ENCODE measurements at places on chromosomes 4 and X.

DNA sequence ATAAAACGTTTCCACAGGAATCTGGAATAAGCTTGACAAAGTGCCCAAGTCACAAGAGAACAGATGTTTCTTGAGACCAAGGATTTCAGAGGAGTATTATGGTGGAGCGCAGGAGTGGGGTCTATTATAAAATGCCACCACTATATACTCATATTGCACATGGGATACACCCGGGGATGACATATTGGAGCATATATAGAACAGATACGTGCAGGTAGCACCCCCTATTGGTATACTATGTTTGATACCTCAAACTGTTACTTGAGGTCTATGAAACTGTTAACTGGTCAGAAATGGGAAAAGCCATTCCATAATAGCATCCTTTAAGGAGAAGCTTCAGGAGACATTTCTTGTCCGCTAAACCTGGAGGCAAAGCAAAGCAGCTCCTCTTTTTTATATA, 86.0 kb downstream of the PCYT1B start:
- DNase-seq = no peak

GRCh38 chr4:26701786-26702227, 117.9 kb downstream of the TBC1D19 start:
- DNase-seq = peak; percentile 28

GRCh38 chr4:108291137-108291536, 122.4 kb upstream of the LEF1 start:
- no peak for DNase-seq

DNA sequence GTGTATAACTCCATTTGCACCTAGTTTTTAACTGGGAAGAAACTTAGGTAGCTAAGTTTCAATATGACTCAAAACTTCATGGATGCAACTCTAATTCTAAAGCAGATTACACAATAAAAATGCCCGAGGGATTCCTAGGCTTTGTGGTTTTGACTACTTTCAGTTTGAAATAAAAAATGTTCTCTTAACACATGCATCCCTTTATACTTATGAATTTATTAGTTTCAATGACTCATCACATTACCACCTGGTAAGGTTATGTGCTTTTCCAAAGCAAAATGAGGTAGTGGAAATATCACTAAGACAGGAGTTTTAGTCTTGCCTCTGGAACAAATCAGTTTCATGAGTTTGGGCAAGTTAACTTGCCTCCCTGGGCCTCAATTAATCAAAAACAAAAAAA, 125.5 kb downstream of the OPHN1 start:
- DNase-seq = peak; percentile 62

DNA sequence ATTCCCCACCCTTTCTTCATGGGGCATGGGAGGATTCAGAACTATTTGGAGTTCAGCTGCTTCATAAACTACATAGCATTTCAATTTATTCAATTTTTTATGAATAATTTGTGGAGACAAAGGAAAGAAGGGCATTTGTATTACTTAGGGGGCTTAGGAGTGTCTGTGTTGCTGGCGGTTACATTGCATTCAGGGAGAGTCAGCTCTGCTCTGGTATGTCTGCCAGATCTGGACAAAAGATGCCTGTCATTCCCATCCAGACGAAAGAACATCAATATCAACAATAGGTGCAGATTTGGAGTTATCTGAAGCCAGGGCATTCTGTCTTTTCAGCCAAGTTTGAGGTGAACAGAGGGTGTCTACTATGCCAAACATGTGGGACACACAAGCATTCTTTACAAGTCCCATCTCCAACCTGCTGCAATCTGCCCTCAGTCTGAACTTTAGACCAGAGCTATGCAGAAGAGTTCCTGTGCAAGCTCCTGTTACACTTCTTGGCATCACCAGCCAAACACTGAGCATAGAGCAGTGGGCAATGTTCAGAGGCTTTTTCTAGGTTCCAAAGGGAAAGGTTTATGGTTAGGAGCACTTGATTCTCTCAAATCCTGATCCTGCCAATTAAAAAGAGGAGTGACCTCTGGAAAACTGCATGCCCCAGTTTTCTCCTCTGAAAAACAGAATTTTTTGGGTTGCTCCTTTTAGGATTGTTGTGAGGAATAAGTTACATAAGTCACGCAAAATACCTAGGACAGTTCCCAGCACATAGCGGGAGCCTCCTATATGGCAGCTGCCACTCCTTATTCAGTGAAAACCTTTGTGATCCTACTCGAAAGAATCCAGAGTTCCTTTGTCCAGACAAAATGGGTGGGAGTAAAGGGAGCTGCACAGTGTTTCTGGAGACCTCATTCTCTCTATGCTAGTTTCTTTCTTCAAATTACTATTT, 719.5 kb upstream of the SLIT2 start:
- DNase-seq = no peak

GRCh38 chr4:108008721-108009120, 19.0 kb downstream of the HADH start:
- peak; percentile 42 for DNase-seq

DNA sequence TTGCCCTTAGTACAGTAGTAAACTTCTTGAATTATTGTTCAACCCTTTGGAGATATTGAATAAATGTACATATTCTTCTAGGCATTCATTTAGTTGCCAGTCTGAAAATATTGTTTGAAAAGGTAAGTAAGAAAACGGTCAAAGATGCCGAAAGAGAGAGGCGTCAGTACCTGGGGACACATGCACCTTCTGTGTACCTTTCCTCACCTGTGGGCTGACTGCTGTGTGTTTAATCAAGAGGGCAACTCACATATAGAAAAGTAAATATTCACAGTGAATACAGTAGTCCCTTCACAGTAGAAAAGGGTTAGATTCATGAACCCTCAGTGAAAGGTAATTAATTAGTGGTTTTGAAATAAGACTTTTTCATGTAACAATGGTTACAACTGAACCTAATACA, 6.9 kb downstream of the ANXA10 start:
- DNase-seq = no peak

GRCh38 chrX:97609357-97609756, 725.6 kb downstream of the RPA4 start:
- no peak for DNase-seq

DNA sequence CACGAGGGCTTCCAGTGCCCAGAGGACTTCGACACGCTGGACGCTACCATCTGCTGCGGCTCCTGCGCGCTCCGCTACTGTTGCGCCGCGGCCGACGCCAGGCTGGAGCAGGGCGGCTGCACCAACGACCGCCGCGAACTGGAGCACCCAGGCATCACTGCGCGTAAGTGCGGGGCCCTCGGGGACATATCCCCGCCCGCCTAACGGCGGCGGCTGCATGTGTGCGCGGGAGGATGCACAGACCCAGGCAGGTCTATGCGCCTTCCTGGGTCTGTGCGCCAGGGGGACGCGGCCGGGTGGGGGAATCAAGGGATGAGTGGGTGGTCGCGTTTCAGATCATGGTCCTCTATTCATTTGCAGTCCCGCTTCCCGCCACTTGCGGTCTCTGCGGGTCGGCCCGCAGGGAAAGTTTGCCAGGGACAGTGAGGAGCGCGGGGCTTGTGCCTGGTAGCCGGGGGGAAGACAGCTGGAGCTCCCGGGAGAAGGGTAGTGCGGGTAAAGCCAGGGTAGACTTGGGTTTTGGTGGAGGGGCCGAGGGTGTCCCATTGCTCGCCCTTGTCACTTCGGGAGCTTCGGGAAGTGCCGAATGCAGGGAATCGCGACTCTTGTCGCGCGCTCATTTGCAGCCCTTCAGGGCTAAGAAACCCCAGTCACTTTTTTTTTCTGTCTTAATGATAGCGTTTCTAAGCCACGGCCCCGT, 1.0 kb downstream of the SHISA3 start:
- no peak for DNase-seq

DNA sequence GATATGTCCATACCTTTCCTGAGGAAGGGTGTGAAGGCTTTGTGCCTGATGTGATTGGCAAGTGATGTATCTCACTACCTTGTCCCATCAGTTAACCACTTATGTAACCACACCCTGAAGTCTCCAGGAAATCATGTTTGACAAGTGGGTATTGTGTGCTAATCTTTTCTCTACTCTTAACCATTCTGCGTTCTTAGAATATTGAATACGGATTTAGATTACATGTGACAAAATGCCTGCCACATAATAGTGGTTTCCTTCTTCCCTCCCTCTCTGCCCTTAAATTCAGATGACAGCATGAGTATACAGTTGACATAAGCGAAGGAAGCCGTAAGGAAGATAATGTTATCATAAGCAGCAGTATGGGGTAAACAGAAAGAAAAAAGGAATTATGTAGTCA, 108.4 kb downstream of the KLHL8 start:
- DNase-seq = no peak

DNA sequence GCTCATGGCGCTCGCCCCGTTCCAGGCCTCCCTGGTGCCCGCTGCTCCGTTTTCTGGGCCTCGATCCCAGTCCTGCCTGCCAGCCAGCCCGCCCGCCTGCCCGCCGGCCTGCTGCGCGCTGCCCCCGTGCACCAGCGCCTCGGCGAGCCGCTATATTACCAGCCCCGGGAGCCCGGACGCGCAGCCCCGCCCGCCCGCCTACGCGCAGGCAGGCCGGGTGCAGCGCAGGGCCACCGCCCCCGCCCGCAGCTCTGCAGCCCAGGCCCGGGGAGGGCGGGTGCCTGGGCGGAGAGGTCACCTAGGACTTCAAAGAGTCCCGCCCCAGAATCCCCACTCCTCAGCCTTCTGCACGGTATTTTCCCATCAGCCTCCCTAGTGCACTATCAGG, at the start of gene MAOB:
TSS of gene MAOB (minus strand) at position 157 of the 388 bp plus-strand sequence. CDS start at position 6, 151 bp downstream.
- DNase-seq = no peak

DNA sequence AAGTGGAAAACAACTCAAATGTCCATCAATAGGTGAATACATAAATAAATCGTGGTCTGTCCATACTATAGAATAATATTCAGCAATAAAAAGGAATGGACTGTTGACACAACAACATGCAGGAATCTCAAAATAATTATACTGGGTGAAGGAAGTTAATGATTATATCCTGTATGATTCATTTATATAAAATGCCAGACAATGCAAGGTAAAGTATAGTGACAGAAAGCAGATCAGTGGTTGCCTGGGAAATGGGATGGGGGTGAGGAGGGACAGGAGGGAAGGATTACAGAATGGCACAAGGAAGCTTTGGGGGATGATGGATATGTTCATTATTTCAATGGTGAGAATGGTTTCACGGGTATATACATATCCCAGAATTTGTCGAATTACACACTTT, 12.3 kb downstream of the PYURF start:
- no peak for DNase-seq

DNA sequence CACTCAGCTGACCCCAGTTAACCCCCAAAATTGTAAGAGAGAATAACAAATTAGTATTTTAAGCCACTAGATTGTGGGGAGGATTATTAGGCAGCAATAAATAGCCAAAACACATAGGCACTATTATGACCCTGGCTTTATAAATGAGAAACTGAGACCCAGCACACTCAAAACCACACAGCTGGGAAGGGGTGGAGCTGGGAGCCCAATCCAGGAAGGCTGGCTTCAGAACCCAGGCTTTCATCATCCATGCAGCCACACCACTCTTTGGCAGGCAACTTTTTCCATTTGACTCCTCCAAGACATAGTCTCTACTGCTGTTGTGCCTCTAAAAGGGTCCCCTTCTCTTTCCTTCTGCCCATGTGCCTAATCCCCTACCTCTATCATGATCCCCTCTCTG, 253.8 kb downstream of the DHX15 start:
- peak; percentile 48 for DNase-seq

DNA sequence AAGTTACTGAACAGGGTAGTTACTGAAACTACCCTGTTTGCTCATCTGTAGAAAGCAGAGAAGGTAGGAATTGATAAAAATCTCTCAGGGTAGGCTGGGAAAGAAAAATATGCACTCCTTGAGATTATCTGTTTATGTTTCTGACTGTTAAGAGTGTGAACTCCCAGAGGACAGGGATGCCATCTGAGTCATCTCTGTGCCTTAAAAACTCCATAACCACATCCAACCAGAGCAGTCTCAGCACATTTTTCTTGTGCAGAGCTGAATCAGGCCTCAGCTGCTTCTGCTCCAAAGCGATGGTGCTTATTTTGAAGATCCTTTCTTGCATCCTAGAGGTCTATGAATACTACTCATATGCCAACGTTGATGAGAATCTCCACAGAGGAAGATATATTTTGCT, 9.9 kb downstream of the CENPVL3 start:
- DNase-seq = peak; percentile 47

DNA sequence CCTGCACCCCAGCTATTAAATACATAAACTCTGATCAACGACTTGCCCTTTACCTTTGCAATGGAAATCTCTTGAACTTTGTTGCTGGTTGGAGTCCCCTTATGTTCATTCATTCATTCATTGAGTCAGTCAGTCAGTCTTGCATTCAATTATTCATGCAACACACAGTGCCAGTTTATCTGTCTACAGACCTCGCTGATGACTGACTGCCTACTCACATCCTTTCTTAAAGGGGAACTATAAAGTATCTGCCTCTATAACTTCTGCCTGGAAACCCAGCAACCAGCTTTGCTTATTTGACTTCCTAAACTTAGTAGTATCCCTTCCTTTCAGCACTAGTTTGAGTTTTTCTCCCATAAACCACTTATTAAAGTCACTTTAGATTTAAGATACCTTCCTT, 620.8 kb upstream of the ADGRL3 start:
- DNase-seq = peak; percentile 6

- DNase-seq = no peak
These were observed 62.5 kb upstream of the HOPX start for GRCh38 chr4:56743550-56743949.

- no peak for DNase-seq
These were observed 6.4 kb downstream of the LAMTOR3 start for GRCh38 chr4:99887837-99888236.

GRCh38 chr4:140755774-140756318, 339 bp downstream of the TBC1D9 start:
- peak; percentile 25 for DNase-seq

GRCh38 chr4:88219099-88219498, 60.7 kb upstream of the ABCG2 start:
- DNase-seq = peak; percentile 28

GRCh38 chr4:89586318-89586717, 250.6 kb downstream of the SNCA start:
- no peak for DNase-seq

- no peak for DNase-seq
These were observed 108.4 kb downstream of the ARSJ start for GRCh38 chr4:113871080-113871479.

DNA sequence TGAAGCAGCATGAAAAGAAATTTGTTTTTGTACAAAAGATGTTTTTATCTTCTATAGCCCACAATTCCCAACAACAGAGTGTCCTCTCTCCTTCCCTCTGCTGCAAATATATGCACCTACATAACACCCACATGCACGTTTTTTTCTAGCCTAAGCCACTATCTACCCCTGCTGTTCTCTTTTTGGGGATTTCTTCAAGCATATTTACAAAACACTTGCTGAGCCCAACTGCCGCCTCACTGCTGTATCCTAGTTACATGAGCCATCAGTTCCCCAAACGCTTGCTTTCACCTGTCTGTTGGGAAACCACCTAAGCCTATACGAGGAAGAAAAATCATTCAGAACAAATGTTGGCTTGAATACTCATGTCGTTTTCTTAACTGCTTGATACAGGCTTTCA, 127.2 kb downstream of the CHRNA9 start:
- DNase-seq = no peak

DNA sequence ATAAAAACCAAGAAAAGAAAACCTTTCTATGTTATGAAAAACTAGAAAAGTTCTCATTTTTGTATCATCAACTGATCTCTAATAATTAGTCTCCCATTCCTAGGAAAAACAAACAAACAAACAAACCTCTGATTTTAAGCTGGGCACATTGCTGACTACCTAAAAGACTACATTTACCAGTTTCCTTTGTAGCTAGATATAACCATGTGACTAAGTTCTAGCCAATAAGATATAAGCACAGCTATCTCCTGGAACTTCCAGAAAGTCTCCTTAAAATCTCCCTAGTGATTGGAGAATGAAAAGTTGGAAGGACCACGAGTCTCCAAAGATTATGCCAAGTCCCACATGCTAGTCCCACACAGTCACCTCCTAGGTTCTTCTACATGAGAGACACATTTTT, 108.9 kb downstream of the NR3C2 start:
- DNase-seq = no peak

GRCh38 chr4:181431006-181431405, 812.2 kb upstream of the TENM3 start:
- DNase-seq = no peak

Data from stromal cell of bone marrow (primary cell).